ENCODE measurements at places on chromosomes 11 and 22.

DNA sequence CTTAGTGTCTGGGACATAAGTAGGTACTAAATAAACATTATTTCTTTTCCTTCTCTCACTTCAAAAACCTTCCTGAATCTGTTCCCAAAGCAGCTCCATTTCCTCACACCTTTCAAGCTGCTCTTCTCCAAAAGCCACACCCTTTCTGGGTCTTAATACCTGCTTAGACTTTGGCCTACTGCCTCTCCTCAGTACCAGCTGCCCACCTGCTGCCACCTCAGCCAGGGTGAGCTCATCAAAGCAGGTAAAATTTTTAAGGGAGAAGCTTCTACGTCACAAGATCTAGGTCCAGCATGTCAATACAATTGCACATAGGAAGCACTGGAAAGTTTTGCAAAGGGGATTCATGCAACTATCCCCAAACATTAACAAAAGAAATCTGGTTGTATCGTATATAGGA lies 108.4 kb downstream of the RPL27A start:
- DNase-seq: no peak

- DNase-seq: peak; percentile 13
These were observed at the start of gene ME3 for GRCh38 chr11:86672007-86672621. ME3 (minus strand) TSS chr11:86672616.

- DNase-seq: no peak
These were observed 44.8 kb downstream of the ENDOD1 start for GRCh38 chr11:95134491-95134890.

DNA sequence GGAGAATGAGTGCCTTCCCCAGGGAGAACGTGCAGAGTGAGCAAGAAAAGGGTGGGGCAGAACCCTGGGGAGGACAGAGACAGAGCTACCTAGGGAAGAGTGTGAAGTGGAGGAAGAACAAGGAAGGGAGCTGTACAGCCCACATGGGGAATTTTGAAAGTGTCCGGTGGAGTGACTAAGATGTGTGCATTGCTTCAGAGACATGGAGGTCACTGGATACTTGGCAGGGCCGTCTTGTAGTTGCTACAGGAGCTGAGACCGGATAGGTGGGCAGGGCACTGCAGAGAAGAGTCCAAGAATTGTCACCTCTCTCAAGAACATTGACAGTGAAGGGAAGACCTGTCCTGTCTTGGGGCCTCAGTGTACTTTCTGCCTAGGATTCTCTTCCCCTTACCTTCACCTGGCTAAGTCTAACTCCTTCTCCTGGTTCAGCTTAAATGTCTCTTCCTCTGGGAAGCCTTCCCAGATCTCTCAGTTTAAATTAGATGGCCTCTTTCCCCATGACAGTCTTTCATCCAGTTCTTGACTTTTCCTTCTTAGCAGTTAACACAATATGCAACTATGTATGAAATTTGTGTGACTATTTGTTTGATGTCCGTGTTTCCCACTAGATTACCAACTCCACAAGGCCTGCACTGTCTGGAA lies 9.2 kb upstream of the P2RY6 start:
- no peak for DNase-seq

- no peak for DNase-seq
These were observed 109.3 kb upstream of the SNX19 start for GRCh38 chr11:131025421-131026125.

- DNase-seq: no peak
These were observed 4.3 kb upstream of the OR52R1 start for GRCh38 chr11:4808476-4808875.

DNA sequence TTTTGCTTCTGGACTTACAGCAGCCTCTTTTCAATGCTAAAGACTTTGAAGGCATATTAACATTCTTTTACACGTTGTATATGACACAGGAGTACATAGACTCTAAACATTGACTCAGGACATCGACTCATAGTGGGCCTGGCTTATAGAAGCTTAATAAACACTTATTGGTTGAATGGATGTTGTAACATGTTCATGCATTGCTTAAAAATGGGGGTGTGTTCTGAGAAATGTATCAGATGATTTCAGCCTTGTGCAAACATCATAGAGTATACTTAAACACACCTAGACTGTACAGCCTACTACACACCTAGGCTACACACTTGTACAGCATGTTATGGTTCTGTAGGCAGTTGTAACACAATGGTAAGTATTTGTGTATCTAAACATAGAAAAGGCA lies 17.9 kb downstream of the TTC17 start:
- no peak for DNase-seq

DNA sequence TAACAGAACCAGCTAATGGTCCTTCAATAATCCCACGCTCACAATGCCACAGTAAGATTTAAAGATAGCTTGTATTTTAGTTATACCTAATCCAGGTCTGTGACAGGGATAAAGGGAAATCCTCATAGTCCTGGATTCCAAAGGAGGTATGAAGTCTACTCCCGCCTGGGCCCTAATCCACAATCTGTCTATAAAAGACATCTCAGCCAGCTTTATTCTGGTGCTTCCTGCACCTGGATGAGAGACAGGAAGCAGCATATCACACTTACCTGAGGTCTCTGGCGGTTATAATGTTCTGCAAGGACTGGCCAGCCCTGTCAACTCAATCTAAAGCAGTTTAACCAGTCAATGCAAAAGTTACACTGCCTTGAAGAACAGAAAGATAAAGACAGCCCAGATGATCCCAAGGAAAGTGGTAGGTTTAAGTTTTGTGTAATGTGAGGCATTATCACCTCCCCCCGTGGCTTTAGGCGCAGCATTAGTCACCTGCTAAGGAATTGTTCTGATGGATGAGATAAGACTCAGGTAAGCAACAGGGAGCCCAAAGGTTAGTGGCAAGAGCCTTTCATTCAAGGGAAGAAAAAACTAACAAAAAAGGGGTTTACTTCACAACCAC lies 57.6 kb downstream of the PLEKHA7 start:
- no peak for DNase-seq

GRCh38 chr11:47592251-47592650 lies 2.0 kb downstream of the C1QTNF4 start:
- DNase-seq: no peak

DNA sequence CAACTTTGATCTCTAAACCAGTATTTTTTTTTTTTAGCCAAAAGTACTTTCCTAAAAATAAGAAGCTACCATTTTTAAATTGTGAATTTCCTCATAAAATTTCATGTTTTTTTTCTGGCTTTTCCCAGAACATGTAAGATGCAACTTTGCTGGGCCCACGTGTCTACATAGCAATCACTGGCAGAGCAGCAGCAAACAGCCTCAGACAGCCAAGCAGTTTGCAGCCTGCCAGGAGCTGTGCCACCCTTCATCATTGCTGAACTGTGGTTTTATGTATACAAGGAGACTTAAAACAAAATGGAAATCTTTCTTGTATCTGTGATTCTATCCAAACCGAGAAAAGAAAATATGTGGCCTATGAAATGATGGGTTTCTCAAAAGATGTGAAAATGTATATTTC lies 110.2 kb downstream of the GRIA4 start:
- DNase-seq: no peak

GRCh38 chr22:38204784-38205183 lies 3.0 kb downstream of the MAFF start:
- DNase-seq: no peak

GRCh38 chr11:1219834-1220815 lies 2.7 kb upstream of the MUC5B start:
- DNase-seq: no peak

DNA sequence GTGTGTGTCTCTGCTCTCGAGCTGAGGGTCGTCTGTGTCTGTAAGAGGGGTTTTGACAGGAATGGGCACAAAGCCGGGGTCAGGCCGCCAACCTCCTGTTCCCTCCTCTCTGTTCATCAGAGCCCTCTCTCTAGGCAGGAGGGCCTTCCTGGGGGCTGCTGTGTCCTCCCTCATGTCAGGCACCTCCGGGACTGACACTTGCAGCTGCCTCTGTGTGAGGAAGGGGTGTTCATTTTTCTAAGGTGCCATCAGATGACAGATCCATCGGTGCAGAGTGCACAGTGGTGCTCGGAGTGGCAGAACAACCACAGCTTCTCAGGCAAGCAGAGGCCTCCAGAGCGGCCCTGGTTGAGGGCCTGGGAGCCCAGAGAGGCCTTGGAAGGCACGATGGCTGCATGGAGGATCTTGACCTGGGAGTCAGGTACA lies 265.4 kb upstream of the B3GAT1 start:
- no peak for DNase-seq

DNA sequence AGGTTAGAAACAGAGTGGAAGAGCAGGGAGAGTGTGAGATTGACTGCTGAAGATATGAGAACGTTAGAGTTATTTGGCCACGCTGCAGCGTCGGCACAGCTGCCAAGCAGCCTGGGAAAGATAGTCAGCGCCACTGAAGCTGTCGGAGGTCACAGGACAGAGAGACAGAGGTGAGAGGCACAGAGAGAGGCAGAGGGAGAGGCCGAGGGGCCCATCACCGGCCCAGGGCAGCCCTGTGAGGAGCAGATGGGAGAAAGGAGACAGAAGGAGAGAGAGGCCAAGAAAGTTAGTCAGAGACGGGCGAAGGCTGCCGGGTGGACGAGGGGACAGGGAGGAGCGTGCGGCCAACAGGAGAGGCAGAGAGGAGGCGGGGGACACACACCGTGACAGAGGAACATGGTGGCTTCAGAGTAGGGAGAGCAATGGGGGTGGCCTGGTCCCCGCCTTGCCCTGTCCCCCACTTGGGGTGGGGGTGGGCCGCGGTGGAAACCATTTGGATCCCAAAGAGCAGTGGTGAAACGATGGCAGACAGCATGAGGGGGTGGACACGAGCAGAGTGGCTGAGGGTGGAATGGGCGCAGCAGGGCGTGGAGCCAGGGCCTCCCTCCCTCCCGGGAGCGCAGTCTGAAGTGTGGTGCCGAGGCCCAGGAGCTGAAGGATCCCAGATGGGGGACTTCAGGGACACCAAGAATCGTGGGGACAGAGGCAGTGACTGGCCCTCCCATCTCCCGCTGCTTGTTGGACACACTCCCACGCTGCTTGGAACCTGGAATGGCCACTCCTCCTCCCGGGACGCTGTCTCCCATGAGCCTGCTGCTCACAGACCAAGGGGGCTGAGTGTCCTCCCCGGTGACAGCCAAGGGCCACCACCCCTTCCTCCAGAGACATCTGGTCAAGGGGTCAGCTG lies 26.6 kb downstream of the LRRC10B start:
- no peak for DNase-seq

DNA sequence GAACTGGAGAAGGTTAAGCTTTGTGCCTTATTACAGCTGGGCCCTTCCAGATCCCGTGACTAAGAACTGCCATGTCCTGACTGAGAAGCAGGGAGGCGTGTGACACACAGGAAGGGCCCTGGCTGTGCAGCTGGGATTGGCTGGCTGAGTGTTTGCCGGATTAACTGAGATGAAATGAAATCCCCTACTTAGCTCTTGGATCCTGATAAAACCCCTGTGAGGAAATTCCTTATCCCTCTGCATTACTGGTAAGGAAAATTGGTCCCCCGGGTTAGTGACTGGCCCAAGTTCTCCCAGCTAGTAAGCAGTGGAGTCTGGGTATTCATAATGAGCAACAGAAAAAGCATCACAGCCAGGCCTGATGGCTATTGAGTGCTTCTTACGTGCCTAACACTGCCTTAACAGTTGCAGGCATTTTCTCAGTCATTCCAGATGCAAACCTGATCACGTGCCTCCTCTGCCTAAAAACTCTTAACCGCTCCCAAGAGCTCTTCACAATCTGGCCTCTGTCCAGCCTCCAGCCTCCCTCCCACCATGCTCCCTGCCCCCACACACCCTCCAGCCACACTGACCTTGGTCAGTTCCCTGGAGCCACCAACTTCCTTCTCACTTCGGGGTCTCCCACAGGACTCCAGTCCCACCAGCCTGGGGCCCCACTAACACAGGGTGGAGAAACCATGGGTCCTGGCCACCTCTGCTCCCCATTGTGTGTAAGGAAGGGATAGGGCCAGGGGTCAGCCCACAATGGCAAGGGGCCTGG lies 37.8 kb downstream of the ARRB1 start:
- no peak for DNase-seq

DNA sequence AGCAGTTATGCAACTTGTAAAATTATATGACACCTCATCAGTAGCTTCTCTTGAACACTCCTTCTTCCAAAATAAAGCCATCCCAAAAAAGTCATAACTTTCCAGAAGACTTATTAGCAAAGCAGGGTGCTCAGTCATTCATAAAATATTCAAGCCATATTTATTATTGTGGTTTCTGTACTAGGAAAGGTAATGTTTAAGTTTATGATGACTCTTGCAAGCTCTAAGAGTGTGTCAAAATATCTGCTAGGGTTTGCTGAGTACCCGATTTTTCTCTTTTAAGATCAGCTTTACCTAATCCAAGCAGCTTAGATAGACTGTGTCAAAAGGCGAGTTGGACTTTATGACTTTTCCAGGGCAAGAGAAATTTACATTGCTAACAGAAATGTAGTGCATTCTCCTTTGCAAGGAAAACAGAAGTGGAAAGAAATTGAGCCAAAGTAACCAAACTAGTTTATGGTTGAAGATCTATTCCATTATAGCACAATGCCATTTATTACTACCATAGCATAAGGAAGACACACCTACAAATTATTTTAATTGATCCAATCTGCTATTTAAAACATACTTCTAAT lies 98.0 kb upstream of the SOX6 start:
- DNase-seq: no peak

DNA sequence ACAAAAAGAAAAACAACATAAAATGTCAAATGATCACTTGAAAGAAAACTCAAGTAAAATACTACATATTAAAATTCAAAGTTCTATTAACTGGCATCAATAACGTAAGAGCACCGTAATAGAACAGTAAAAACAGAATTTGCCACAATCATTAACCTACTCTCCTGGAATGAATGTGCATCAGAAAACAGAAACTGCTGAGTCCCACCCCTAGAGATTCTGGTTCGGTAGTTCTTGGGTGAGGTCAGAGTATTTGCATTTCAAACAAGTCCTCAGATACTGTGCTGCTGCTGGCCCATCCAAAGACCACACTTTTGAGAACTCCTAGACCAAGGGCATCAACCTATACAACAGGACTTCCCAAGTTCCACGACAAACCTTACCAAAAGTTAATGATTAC lies 23.5 kb downstream of the PITPNB start:
- DNase-seq: no peak

DNA sequence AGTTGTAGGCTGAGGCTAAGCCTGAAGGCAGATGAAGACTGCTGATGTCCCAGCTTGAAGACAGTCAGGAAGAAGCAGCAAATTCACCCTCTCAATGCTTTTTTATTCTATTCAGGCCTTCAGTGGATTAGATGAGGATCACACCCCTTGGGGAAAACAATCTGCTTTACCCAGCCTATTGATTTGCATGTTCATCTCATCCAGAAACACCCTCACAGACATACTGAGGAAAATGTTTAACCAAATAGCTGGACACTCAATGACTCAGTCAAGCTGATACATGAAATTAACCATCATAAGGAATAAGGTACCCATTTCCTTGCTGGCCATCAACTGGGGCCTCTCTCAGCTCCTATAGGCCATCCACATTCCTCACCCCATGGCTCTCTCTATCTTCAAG lies 549.9 kb upstream of the CCDC90B start:
- DNase-seq: no peak
